ENCODE measurements at places on chromosomes 1 and 21. TPM values are rescaled to one million over a fixed set of nuclear protein-coding genes. Genes with fewer than 3 reads are reported as not detected.

The CNIH4 gene
- total RNA-seq = 31.9 TPM

The CRYAA gene
- total RNA-seq = not detected

The SLC5A9 gene
- total RNA-seq = 0.04 TPM

The AIDA gene
- total RNA-seq = 29.7 TPM

The RAB7B gene
- total RNA-seq = 10.6 TPM

The KCNN3 gene
- total RNA-seq = 5.1 TPM

The SLFNL1 gene
- total RNA-seq = 0.58 TPM

The OLFML2B gene
- total RNA-seq = 78.4 TPM

- no peak for DNase-seq
Observed at GRCh38 chr1:56202186-56202585, 377.2 kb downstream of the PLPP3 start.

DNA sequence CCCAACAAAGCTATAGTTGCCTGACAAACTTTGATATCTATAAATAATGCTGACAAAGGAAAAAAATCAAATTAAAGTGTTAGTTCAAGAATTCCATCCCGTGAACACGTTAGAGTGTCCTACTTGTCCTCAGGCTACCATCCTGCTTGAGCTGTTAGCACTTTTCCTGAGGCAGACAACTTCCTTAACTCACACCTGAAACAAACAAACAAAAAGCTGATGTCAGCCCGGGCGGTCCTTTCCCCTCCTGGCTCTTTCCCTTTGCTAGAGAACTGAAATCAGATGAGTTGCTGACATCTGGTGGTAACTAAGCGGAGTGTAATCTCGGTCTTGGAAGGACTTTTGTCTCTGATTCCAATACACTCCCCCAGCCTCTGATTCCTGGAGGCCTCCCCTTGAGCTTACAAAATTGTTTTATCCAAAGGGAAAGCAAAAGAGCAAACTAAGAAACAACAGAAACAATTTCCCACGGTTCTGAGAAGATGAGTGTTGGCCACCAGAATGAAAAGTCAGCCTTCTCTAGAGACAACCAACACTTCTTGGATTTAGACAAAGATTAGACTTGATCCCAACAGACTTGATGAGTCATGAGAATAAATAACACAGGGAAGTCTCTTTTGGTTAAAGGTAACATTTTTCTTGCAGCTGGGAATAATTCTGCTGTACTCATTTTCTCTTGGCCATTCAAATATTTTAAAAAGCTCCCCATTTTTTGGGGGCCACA is 135.4 kb downstream of the PROX1 start:
- peak; percentile 86 for DNase-seq

DNA sequence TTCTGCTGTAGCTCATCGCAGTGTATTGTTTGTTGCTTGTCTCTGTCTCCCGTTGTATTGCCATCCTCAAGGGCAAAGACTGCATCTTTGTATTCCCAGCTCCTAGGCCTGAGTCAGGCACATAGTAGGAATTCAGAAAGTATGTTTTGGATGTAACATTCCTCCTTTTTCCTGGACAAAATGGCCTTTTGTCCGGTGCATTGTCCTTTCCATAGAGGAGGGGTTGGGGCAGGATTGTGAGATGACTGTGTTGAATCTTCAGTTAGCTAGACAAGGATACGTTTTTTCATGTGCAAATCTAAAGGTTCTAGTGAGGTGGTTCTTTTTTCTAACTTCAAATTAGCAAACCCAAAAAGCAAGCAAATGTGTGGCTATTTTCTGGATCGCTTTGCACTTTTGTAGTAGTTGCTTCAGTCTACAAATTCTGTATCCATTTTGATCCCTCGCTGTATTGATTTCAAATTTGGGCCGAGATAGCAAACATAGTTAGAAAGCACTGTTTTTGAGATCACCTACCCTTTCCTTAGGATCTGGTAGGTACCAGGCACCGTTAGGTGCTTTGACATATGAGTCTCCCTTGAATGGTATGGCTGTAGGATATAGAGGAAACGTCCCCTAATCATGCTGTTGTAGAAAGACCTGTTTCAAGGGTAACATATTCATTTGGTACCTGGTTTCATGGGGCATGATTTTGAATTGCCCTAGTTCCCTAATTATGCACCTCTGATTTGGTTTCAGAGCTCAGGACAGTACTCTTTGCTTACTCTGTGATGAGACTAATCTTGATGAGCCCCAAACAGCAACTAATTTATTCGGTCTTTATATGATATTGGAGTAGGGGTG is 1.2 kb downstream of the PPP1R8 start:
- no peak for DNase-seq

- DNase-seq = peak; percentile 28
Observed at GRCh38 chr1:184504040-184504954, 117.5 kb downstream of the C1orf21 start.

GRCh38 chr1:54312796-54313316 is 93.3 kb downstream of the SSBP3 start:
- peak; percentile 96 for DNase-seq

DNA sequence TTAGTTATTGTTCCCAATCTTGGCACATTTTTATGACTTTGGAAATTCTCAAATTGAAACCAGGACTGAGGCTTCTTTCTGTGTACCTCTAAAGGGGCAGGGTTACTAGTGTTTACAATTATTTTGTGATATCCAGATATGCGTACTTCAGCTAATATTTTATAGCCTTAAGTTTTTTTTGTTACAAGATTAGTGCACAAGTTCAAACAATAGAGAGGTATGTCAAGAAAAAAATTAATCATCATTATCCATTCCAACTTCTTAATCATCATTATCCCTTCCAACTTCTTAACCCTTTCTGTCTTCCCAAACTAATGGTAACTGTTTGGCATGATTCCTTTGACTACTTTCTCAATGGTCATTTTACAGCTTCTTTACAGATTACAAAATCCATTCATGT is 272.9 kb upstream of the C1orf105 start:
- DNase-seq = no peak

DNA sequence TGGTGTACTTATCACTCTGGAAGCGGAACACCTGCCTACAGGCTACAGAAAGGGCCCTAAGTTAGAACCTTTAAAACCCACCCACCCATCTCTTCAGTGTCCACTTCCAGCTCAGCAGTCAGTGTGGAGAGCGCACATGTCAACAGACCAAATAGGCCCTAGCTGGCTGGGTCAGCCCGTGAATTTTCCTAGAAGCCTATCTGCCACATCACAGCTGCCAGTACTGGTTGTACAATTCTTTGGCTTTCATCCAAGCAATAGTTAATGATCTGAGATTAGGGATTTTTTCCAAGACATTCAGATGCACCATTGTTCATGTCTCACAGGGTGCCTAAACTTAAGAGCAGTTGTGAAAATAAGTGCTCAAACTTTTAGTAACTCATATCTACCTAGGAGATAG is 197.1 kb downstream of the KCNK2 start:
- no peak for DNase-seq

DNA sequence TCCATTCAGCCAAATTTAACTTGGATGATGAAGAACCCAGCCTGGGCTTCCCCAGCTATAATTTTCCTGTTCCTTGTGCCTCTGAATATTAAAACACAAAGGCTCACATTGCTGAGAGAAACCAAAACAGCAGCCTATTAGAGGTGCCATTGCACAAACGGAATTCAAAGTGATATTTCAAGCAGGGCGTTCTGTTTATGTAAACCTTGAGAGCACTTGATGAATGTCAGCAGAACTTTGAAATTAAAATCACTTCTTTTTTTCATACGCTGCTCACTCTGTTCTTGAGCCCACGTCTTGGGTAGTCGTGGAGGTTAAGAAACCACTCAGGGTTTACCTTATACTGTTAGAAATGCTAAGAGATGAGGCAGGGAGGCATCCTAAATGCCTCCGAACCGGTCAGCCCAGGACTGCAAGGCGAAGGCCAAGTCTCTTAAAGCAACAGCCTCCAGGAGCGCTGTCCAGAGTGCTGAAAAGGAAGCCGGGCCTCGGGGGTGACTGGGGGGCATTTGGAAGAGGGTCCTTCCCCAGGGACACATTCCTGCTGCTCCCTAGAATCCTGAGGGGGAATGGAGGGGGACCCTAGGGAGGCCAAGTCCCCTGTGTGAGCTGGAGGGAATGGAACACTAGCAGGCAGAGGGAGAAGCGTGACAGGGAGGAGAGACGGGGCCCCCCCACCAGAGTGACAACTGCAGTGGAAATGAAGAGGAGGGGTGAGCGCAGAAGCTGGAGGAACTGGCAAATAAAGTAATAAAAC is 154.8 kb upstream of the VAMP3 start:
- DNase-seq = peak; percentile 71

GRCh38 chr21:45111703-45112102 is 37.3 kb downstream of the ADARB1 start:
- DNase-seq = no peak

- DNase-seq = no peak
Observed at GRCh38 chr1:158818560-158818959, 12.6 kb upstream of the MNDA start.

- DNase-seq = no peak
Observed at GRCh38 chr1:243658594-243659105, 191.4 kb downstream of the AKT3 start.

- DNase-seq = peak; percentile 65
Observed at GRCh38 chr1:99737016-99737415, 29.4 kb downstream of the FRRS1 start.

- no peak for DNase-seq
Observed at GRCh38 chr1:24032981-24033380, 52.9 kb upstream of the SRSF10 start.

DNA sequence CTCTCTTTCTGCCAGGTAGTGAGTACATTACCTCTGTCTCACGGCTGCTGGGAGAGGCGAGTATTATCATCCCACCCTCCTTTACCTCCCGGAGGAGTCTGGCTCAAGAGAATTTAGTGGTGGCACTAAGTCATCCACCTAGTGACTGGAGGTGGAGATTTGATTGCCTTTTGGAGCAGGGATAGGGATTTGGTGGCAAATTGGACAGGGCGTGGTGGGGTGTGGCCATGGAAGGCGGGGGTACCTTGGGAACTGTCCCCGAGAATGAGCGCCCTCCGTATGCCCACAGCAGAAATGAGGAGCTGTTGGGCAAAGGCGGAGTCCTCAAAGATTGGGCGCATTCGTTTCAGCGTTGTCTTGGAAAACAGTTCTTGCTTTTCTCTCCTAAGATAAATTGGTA is 32.1 kb upstream of the HMGN1 start:
- DNase-seq = no peak

- DNase-seq = peak; percentile 92
Observed at GRCh38 chr1:228464487-228464983, 22.6 kb upstream of the RNF187 start.

DNA sequence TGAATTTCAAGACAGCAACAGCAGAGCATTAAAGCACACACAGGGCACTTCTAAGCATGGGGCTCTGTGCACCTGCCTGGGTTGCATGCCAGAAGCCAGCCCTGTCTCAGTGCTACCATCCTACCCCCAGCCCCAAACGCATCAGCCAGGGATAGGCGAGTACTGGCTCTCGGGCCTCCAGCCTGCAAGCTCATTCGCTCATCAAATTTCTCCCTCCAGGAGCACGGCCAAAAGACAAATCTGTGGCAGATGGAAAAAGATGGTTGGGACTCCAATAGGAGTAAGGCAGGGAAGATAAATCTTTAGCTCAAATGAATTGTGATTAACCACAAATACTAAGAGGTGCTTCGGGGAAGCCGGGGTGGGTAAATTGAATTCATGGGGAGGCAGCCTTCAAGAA is 189.6 kb downstream of the KAZN start:
- DNase-seq = peak; percentile 76

DNA sequence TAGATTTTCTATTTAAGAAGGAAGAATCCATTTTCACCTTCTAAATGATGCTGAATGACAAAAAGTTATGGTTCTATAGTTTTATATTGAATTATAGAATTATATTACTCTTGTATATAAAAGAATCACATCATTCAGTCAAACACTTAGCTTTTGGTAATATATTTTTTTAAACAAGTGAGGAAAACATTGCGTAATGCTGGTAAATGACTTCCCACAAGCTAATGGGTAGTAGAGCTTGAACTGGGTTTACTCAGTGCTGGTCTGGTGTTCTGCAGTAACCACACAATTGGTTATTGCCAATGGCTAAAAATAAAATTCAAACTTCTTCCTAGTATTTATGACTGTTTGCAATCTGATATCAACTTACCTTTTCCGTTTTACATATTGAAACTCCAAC is 10.6 kb upstream of the GIPC2 start:
- DNase-seq = no peak

DNA sequence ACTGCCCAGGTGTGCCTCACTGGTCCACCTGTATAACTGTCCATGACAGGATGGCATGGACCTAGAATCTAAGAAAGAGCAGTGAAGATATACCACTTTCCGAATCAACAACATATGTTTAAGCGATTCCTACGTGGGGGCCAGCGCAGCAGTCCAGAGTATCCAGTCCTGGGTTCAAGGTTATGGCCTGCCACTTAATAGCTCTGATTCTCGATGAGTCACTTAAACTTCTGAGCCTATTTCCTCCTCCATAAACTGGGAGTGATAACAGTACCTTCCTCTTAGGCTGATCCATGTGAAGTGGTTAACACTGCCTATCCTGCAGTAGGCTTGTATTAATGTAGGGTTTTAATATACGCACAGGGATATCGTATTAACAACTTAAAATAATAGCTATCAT is 2.8 kb downstream of the STPG1 start:
- DNase-seq = no peak

DNA sequence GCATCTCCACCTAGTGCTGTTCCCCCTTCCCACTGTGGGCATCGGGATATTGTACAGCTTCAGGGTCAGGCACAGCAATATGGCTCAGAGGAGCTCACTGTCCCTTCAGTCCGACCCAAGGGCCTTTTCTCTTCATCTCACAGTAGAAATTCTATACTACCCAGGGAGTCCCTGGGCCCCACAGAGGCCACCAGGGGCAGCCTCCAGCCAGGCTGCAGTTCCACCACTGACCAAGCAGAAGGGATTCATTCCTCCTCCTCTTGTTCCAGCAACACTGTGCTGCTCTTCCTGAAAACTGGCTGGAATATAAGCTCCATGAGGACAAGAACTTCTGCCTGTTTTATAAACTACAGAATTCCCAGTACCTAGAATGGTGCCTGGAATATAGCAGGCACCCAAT is 70.5 kb downstream of the CD34 start:
- no peak for DNase-seq

GRCh38 chr21:35924714-35925301 is 135.5 kb downstream of the SETD4 start:
- DNase-seq = no peak

DNA sequence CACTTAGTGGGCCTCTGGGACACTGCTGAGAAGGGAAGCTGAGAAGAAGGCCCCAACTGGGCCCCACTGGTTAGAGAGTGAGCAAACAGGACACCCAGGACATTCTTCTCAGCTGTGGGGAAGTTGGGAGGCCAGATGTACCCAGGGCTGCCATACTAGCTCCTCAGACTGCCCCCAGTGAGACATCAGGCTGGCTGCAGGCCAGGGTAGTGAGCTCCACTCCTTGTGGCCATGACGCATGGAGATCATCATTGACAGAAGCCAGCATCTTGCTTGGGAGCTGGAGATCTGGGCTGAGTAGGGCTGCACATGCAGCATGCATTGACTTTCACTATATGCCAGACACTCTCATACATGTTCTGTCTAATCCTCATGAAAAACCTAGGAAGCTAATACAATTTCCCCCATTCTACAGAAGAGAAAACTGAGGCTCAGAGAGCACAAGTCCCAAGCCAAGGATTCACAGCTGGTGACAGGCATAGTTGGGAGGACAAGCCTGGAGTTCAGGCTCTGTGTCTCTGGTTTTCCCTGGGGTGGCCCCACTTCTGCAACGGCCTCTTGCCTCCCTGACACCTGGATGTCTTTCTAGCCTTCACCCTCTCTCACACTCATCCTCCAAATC is 24.1 kb upstream of the MYCL start:
- DNase-seq = no peak

GRCh38 chr1:25619101-25619890 is 2.7 kb downstream of the MAN1C1 start:
- peak; percentile 62 for DNase-seq

- peak; percentile 24 for DNase-seq
Observed at GRCh38 chr1:228037401-228038386, 30.9 kb downstream of the WNT3A start.
